ENCODE measurements at places on chromosomes 1 and 21.

DNA sequence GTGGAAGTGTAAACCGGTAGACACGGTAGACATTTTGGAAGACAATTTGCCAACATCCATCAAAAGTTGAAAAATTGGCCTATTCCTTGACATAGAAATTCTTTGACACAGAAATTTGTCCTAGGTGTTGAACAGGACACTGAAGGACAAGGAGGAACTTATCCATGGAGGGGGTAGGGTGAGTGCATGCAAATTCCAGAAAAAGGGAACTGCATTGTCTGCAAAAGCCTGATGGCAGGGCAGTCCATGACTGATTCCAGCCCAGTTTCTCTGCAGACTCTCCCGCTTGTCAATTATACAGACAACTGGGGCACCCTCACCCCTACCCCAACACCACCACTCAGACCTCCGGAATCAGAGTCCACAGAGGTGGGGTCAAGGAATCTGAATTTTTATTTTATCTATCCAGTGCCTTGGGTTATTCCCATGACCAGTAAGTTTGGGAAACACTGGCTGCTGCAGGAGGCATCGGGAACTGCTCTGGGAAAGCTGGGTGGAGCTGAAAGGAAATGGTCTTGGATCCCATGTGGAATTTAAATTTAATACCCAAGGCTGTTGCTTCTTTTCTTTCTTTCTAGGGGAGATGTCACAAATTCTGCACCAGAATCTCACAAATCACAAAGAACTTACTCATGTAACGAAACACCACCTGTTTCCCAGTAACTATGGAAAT is 103.3 kb upstream of the SLC45A1 start:
- no peak for DNase-seq

GRCh38 chr1:229056046-229056445 is 214.9 kb upstream of the RAB4A start:
- no peak for DNase-seq

DNA sequence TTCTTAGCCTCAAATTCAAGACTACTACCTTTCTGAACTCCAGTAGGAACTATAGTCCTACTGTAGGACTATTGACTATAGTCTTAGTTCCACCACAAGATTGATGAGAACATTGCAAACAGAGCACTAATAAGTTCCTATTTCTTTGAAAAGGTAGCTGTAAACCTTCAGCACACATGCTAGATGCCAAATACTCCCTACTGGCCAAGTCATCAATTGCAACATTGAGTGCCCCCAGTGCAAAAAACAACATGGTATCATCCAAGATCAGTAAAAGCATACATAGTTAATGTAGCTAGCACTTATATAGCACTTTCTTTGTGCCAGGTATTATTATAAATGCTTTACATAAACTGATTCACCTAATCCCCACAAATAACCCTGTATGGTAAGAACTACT is 99.8 kb downstream of the MRPL39 start:
- DNase-seq = no peak

DNA sequence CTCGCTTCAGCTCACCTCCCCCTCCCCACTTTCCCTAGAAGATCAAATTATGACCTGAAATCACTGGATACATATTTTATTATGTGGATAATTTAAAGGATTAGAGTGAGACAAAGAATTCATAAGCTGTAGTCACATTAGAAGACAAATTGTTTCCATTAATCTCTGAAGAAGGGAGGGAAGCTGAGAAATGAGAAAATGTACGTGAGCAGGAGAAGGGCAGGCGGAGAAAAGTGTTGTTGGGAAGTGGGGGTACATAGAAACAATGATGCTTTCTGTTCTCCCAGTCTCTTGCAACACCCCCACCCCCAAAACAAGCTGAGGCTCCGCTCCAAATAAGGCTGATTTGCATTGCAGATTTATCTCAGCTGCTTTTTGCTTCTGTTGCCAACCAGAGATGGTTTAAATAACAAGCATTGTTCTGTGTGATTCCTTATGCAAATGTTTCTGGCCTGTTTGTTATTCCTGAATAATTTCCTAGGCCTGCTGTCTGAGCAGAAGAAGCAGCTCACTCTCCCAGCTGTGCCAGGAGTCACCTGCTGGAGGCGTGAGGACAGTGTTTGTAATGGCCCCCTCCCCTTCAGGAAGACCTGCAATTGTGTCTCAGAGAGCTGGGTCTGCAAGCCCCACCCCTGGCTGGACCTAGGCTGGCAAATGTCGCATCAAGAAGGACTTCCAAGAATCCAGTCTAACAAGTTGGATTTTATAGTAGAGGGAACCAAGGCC is 121.8 kb upstream of the TNR start:
- DNase-seq = no peak

DNA sequence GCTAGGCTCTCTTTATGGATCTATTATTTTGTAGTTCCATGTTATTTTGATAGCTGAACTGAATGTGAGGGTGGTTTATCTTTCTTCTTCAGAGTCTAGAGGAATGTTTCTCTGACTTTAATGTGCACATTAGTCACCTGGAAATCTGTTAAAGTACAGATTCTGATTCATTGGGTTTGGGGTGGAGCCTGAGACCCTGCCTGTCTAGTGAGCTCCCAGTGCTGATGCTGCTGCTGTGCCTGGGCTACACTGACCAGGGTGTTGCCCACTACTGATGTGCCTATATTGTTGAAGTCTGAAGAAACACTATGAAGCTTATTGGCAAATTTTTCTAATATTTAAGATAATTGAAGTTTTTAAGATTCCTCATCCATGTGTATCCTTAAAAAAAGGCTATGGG is 35.9 kb downstream of the CD46 start:
- DNase-seq = no peak

- DNase-seq = no peak
Measured at GRCh38 chr21:42461185-42461520, 34.9 kb downstream of the RSPH1 start.

DNA sequence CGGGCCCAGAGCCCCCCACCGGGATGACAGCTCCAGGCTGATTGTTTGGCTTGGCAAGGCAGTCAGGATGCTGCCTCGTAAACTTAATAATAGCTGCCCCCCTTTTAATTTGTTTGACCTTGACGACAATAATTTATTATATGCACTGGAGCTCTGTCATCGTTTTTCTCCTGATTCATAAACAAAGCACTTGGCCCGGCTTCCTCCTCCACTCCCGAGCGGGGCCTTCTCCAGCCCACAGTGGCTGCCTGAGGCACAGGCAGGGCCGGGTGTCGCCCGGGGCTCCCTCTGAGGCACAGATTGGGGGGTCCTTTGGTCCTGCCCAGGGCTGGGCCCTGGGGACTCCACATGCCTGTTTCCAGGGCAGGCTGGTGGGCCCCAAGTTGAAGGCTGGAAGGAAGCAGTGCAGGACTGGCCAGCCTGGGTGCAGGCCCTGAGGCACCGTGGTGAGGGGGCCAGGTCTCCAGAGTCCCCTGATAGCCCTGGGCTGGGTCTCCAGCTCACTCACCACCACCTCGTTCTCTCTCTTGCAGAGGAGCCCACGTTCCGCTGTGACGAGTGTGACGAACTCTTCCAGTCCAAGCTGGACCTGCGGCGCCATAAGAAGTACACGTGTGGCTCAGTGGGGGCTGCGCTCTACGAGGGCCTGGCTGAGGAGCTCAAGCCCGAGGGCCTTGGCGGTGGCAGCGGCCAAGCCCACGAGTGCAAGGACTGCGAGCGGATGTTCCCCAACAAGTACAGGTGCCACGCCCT is 52.0 kb upstream of the ARHGEF16 start:
- no peak for DNase-seq

GRCh38 chr1:19391596-19391981 is 79.5 kb downstream of the SLC66A1 start:
- DNase-seq = no peak

DNA sequence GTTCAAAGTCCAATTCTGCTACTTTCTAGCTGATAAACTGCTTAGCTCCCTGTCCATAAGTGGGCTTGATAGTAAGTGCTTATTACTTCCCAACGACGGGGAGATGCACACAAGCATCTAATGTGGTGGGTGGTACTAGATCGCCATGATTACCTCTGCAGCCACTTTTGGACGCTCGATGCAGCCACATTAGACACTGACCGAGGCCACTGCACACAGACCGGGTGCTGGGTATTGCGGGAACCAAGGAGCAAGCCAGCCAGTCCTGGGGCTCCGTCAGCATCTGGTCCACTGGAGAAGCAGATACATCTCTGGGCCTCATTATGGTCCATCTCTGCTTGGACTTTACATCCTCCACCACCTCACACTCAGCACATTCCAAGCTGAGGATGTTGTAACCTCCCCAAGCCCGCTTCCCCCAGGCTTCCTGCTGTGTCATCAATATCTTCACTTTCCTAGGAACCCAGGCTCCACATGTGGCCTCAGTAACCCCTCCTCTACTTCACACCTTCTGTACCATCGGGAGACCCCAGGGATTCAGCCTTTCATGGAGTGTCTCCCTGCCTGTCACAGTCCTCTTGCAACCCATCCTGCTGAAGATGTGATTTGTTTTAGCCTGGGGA is 48.2 kb downstream of the RHOU start:
- no peak for DNase-seq

- no peak for DNase-seq
Measured at GRCh38 chr1:205492201-205492667, 12.2 kb upstream of the CDK18 start.

GRCh38 chr1:89725011-89725370 is 92.1 kb downstream of the LRRC8C start:
- DNase-seq = no peak

GRCh38 chr1:222370913-222371675 is 176.8 kb downstream of the HHIPL2 start:
- no peak for DNase-seq

DNA sequence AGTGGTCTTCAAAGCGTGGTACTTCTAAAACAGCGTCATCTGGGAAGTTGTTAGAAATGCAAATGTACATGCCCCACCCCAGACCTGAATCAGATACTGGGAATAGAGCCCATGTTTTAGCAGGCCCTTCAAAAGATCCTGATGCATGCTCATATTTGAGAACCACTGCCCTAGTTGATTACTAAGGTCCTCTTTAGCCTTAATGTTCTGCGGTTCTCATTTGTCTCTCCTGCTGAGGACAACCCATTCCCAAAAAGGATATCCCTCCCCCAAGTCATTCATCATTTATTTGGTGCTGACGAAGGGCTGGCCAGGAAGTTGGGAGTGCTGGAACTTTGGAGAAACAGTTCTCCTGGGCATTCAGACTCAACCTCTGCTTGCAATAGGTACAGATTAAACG is 92.4 kb upstream of the RALGPS2 start:
- DNase-seq = no peak

- no peak for DNase-seq
Measured at GRCh38 chr1:46621930-46622329, 5.3 kb upstream of the MOB3C start.

GRCh38 chr1:230251644-230252191 is 174.4 kb downstream of the PGBD5 start:
- no peak for DNase-seq
